Activated naive CD4-positive, alpha-beta T cell treated with anti-CD3 and anti-CD28 coated beads for 36 hours (primary cell): ENCODE measurements at places on chromosomes 3 and 15. TPM values are rescaled to one million over a fixed set of nuclear protein-coding genes. Genes with fewer than 3 reads are reported as not detected.

DNA sequence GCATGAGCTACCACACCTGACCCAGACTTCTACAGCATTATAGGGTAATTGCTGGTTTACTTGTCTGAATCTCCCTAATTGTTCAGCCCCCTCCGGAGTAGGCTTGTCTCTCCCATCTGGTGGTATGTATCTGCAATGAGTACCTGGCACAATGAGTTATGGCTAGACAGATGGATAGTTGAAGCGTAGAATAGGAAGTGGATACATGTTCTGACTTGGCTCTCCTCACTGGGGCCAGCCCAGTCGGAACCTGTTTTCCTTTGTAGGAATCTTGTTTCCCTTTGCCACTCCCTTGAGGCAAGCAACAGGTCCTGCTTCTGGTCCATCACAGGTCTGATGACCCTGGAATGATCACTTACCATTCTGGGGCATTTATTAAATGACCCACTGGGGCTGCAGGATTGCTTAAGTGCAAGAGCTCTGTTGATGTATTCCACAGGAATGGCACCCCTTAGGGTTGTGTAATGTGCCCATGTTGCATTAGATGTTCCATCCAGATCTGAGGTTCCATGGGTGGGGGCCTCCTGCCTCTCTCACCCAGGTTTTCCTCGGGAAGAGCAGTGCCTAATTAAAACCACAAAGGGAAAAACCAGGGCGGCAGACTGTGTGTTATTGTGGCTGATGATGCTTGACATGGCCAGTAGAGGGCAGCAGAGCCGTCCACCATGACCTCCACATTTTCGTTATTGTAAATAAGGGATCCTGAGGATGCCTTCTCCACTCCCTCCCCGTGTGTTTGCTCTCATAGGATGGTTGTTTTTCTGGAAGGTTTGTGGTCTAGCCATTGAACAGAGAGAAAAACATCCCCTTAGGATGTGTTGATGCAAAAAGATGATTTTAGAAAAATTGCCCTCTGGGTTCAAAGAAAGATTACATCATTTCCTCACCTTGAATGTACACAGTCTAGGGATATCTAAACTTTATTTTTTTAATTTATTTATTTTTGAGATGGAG lies 58.0 kb downstream of the CMTM8 start:
- DNase-seq = peak; percentile 80

The IL17RE gene
- total RNA-seq = 0.25 TPM

The PLSCR5 gene
- total RNA-seq = not detected

DNA sequence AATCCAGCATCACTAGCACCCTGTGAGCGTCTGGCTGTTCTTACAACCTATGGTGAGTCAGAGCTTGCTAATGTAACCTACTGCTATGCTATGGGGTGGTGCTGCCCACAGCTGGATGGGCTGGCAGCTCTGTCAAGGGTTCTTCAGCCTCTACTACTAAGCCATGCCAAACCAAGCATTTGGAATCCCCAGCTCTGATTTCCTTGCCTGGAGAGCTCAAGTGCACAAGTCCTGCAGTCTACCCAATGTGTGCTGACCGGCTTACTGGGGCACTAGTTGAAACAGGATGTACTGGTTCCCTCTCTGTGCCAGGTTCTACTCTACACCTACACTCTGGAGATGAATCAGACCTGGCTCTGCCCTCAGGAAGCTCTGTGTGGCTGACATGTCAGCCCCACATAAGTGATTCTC lies 4.2 kb downstream of the TEX264 start:
- peak; percentile 56 for DNase-seq

The ADIPOQ gene
- total RNA-seq = not detected

The VEPH1 gene
- not detected for total RNA-seq

GRCh38 chr3:155411500-155412223 lies 118.2 kb upstream of the STRIT1 start:
- peak; percentile 5 for DNase-seq
